ENCODE measurements at places on chromosomes 16 and 17. TPM values are rescaled to one million over a fixed set of nuclear protein-coding genes. Genes with fewer than 3 reads are reported as not detected.

Gene CRISPLD2
- 10.5 TPM for total RNA-seq

GRCh38 chr17:8125947-8126490 is 2.1 kb upstream of the HES7 start:
- peak; percentile 63 for DNase-seq

DNA sequence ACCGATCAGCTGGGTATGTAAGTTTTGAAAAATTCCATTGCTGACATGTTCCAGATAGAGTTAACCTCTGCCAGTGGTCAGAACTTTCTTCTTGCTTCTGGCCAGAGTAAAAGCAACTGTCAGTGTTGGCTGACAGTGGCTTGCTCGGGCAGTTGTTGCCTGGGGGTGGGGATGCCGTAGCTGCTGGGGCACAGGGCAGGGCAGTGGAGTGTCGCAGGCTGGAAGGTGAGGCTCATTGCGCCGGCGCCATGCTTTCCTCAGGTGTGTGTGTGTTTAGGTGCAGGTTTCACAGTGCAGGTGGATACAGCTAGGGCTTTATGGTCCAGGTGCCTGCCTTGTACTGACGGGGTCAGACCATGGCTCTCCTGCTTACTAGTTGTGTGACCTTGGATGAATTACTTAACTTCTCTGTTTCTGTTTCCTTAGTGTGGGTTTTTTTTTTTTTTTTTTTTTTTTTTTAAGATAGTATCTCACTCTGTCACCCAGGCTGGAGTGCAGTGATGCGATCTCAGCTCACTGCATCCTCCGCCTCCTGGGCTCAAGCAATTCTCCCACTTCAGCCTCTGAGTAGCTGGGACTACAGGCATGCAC is 156.4 kb downstream of the SNX29 start:
- no peak for DNase-seq

GRCh38 chr17:10211666-10212065 is 13.3 kb upstream of the GAS7 start:
- DNase-seq, result no peak

Gene NPIPB8
- total RNA-seq, result 0.92 TPM

GRCh38 chr16:65537336-65537735 is 415.5 kb upstream of the CDH11 start:
- DNase-seq, result no peak

All from mucosa of descending colon (tissue), 3 donors.